Activated CD8-positive, alpha-beta memory T cell treated with anti-CD3 and anti-CD28 coated beads for 1 hour (primary cell): ENCODE measurements at places on chromosomes 7 and 10.

- no peak for DNase-seq
Observed at GRCh38 chr7:30789334-30789711, 18.1 kb downstream of the MINDY4 start.

DNA sequence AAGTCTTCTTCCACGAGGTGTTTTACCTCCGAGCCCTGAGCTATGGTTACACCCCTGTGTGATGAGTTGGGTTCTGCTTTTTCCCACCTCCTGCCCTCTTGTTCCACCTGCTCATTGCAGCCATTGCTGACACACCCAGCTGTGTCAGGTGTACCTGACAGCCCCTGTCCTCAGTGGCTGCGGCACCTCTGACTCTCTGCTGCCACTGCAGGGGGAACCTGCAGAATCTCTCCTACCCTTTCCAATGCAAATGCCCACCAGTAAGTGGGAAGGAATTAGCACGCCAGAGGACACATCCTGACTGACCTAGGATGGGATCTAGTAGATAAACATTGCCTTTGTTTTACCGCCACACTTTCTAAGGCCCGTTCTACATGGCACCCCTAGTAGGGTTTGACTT lies 600.9 kb upstream of the MKI67 start:
- no peak for DNase-seq

GRCh38 chr7:101321491-101322401 lies at the start of gene IFT22:
TSS of gene IFT22 (minus strand) at chr7:101321812. CDS start at chr7:101321709, 103 bp downstream.
- peak; percentile 47 for DNase-seq

DNA sequence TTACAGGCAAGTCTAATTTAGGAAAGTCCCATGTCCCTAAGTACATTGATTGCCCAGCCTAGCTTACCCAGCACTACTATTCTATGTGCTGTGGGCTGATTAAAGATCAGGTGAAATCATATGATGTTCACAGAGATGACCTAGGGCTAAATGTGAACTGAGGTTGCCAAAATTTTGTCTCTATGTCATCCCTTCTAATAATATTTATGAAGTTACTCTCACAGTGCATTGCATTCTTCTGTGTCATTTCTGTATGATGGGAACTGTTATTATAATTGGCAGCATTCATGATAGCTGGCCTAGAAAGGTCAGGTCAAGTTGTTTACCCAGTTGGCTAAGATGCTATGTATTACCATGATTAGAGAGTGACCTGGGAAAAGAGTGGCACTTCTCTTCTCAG lies 2.8 kb upstream of the PDK4 start:
- no peak for DNase-seq

DNA sequence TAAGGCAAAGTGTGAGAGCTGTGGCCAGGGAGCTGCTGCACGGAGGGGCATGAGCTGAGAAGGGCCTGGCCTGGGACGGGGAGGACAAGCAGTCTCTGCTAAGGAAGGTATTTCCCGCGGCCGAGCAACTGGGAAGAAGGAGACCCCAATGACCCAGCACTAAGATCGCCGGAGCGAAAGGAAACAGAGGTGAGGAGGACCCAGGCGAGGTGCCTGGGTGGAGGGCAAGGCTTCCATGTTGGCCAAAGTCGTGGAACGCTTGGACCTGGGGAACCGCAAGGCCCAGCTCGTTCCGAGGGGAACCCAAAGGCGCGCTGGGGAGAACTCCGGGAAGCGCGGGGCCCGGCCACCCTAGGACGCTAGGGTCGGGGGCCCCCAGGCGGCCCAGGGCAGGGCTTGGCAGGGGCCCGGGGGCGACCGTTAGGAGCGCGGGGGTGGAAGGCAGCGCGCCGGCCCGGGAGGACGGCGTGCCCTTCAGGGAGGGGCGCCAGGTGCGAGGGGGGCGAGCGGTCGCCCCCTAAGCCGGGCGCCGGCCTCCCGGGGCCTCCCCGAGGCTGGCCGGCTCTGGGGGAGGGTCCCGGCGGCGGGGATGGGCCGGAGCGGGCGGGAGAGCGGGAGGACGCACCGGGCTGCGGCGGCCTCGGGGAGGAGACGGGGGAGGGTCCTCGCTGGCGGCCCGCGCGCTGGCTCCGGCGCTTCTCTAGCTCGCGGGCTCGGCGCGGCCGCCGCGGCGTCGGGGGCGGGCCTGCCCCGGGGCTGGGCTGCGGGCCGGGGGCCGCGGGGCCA lies 545 bp downstream of the GIGYF1 start:
- DNase-seq, result no peak

DNA sequence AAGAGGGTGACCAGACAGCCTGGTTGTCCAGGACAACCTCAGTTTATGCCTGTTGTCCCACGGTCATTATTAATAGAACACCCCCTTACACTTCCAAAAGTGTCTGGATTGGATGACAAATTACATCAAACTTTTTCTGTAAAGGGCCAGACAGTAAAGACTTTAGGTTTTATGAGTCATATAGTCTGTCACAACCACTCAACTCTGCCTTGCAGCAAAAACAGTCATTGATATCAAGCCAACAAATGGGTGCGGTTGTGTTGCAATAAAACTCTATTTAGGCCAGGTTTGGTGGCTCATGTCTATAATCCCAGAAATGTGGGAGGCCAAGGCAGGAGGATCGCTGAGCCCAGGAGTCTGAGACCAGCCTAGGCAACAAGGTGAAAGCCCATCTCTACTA lies 66.7 kb upstream of the ATP6V0A4 start:
- DNase-seq, result no peak

- DNase-seq, result no peak
Observed at GRCh38 chr7:266851-267840, 22.8 kb upstream of the FOXL3 start.

DNA sequence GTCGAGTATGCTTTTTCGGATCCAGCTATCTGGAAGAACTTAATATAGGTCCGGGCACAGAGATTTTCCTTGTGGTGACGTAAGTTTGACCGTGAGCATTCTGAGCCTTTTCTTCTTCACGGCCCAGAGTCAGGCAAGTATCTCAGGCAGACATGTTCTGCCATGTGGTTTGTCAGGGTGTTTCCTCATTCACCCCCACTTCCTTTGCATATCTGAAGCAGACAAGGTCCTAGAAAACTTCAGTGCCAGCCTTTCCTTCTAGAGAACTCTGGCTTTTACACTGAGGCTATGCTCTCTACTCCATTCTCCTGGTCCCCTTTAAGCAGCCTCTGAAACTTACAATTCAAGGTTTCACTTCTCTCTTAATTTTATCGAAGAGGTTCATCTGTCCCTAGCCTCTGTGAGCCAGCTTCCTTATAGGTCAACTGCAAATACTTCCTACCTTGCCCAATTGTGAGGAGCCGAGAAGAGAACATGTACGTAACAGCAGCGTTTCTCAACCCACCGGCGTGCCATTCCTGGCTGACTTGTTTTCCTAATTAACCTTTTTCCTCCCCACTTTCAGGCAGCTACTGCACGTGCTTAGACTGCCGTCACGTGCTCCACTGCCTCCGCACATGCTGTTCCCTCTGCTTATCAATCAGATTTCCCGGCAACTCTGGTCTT lies 47.3 kb downstream of the CDCA7L start:
- no peak for DNase-seq

DNA sequence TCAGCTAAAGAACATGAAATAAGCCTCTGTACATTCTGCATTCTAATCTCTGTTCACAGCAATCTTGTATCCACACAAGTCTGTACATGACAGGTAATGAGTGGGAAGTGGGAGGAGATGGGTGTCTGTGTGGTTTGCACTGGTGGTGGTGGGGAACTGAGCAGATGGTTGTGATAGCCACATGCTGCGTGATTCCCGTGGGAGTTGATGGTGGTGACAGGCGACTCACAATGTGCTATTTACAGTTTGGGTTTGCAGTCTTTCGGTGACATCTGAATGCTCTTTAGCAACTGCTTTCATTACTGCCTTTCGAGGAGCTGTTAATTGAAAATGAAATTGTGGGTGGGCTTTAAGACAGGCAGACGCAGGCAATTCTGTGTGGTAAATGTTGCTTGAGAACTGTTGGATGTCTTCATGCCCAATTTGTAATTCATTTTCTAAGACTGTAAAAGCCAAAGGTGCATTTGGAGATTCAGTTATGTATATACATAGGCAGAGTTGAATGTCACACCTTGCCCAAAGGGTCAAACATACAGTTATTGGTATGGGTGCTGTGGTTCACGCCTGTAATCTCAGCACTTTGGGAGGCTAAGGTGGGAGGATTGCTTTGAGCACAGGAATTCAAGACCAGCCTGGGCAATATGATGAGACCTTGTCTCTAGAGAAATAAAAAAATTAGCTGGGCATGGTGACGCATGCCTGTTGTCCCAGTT lies 308.2 kb downstream of the AUTS2 start:
- no peak for DNase-seq

DNA sequence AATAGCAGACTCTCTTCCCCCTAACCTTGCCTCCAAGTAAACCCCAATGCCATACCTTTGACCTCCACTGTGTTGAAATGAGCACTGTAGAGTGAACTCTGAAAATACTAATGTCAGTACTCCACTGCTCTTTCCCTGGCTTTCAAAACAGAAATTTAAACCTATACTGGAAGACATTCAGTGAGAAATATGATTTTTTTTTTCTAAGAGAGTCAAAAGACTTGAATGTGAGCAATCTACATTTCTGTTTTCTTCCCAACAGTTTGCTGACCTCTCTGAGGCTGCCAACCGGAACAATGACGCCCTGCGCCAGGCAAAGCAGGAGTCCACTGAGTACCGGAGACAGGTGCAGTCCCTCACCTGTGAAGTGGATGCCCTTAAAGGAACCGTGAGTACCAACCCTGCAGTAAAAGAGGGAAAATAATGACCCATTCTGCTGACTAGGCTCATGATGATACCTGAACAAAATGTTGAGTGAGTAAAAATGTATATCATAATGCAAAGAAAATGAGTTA lies 6.4 kb downstream of the VIM start:
- DNase-seq, result no peak

DNA sequence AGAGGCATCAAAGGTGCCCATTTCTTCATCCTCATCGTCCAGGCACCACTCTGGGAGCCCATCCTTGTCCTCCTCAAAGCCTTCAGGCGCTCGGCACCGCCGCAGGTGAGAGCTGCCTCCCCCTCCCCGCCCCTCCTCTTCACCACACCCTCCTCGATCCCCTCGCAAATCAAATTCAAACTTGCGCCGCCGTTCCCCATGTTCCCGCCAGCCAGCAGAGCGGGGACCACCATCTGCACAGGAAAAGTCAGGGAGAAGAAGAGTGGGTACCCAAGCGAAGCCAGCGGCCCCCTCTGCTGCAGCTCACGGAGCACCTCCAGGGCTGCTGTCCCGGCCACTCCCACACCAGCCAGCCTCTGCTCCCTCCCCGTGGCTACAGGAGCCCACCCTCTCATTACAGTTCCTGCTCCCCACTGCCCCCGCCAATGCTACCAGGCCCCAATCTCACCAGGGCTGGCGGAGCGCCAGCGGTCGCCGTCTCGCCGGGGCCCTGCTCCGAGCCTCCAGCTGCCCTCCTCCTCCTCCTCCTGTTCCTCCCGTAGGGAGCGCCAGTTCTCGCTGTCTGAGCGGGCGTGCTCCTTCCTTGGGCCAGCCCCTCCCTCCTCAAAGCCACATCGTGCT lies 7.7 kb downstream of the GIGYF1 start:
- DNase-seq, result no peak

GRCh38 chr7:27103489-27104226 lies 1.2 kb upstream of the HOXA2 start:
- no peak for DNase-seq

DNA sequence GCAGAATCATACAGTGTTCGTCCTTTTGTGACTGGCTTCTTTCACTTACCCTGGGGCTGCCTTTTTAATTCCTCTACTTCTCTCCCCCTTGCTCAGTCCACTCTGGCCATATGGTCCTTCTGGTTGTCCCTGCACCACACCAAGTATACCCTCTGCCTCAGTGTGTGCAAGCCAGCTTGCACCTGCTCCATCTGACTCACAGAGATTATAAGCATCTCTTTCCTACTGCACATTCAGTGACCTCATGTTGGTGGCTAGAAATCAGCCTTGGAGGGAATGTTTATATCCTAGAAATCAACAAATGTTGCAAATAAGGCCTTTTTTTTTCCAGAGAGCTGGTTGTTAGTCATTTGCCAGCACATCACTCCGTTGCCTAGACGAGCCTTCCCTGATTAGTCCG lies 67.5 kb upstream of the C10orf90 start:
- DNase-seq, result no peak

GRCh38 chr7:131924857-131925256 lies 368.4 kb upstream of the PODXL start:
- no peak for DNase-seq

DNA sequence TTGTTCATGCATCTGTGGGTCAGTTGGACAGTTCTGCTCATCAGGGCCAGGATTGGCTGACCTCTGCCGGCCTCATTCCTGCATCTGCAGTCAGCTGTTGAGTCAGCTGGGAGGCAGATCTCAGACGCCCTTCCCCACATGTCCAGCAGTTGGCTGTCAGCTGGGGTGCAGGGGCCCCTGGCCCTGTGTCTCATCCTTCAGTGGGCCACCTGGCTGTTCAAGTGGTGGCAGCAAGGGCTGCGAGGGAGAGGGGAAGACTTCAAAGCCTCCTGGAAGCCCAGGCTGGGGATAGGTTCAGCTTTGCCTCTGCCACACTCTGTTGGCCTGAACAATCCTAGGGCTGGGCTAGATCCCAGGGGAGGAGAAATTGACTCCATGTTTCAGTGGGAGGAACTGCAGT lies 33.2 kb downstream of the TACR2 start:
- DNase-seq, result no peak

DNA sequence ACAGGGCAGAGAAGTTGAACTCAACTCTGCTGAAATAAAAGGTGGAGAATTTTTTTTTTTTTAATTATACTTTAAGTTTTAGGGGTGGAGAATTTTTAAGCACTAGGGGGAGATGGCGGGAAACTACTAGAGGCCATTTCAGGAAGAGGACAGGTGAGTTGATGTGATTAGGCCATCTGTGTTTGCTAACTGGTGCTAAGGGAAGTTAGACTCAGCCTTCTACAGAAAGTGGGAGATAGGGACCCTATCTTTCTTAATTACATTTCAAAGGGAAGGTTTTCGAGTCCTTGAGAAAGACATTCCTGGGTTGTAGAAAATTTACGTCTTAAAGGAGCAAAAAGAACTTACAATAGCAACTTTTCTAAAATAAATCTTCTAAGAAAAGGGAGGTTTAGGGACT lies 124.8 kb downstream of the LHFPL3 start:
- no peak for DNase-seq

GRCh38 chr10:122490786-122491680 lies 29.7 kb downstream of the HTRA1 start:
- no peak for DNase-seq
